ENCODE measurements at places on chromosomes 3 and 15. TPM values are rescaled to one million over a fixed set of nuclear protein-coding genes. Genes with fewer than 3 reads are reported as not detected.

The B3GNT5 gene
- not detected for polyA plus RNA-seq

The ANKUB1 gene
- polyA plus RNA-seq = not detected

The RTP4 gene
- polyA plus RNA-seq = 3.7 TPM

The GOLGA8G gene
- polyA plus RNA-seq = not detected

The CPNE4 gene
- not detected for polyA plus RNA-seq

The CDAN1 gene
- 4.3 TPM for polyA plus RNA-seq

The RASL12 gene
- not detected for polyA plus RNA-seq

The KIF7 gene
- 0.16 TPM for polyA plus RNA-seq

The RPL14 gene
- polyA plus RNA-seq = 912 TPM

DNA sequence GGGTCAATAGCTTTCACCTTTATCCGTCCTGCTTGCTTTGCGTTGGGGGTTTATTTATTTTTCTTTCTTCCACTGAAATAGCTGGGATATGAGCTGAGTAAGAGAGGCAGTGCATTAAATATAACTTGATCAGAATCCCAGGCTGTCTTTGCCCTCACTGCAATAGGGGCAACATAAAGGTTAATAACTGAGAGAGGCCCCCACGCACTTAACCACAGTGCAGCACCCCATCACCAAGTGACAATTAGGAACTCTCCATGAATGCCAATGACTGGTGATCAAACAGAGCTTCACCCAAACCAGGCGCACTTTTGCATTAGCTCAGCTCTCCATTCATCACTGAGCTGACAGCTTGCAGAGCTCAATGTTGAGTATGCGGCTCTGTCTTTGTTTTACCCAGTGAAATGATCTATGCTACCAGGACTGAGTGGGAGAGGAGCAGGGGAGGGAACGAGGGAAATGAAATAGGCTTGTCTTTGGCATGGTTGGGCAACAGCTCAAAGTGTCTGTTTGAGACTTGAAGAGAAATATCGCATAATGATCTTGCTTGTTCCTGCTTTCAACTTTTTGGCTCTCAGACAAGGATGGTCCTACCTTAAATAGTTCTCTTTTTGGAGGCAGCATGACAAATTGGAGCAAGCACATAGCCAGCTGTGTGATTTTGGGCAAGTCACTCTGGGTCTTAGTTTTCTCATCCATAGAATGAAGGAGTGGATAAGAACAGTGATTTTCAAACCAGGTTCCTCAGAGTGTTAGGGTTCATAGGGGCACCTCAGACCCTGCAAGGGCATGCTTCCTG lies 14.5 kb upstream of the GLCE start:
- no peaks in the 10 kb centered on the region for H3K36me3 ChIP-seq
- no peak overlapping the region for H3K4me3 ChIP-seq
- no peak for DNase-seq
- H3K27me3 ChIP-seq = peaks cover 3% of the 10 kb centered on the region

DNA sequence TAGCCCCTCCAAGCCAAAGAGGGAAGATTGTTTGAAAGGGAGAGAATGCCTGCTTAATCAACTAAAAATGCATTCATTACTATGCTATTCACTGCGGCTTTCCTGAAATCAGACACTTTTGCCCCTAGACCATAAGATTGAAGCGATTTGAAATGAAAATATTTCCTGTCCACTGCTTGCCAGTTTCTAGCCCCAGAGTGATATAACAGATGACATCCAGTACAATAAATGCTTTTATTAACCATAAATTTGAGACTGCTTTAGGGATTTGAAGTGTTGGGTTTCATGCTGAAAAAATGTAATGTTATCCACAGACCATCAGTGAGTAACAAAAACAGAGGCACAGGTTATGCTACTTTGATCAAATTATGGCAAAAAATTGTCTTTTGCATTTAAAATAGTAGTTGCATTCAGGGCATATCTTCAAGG lies 14.1 kb downstream of the IL17RD start:
- no peak overlapping the region for H3K27ac ChIP-seq
- no peak for DNase-seq
- H3K36me3 ChIP-seq = no peaks in the 10 kb centered on the region
- H3K27me3 ChIP-seq = peaks cover 6% of the 10 kb centered on the region
- no peak overlapping the region for H3K4me3 ChIP-seq

DNA sequence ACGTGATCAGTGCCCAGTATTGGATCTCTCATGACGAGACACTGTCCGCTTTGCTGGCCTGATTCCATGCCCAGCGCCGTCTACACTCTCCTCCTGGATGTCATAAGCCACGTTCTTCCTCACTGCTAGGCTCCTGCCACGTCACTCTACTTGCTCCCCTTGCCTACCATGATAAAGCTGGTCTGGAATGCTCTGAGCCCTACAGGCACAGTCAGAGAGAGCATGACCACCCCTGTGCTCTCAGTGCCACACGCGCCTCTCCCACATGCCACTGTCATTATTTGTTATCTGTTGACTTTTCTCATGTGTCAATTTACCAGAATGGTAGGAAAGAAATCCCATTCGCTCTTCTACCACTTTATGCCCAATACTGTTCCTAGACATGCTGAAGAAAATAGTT lies 148.6 kb downstream of the ANO10 start:
- no peak overlapping the region for H3K4me3 ChIP-seq
- H3K27ac ChIP-seq = peak overlapping the region; percentile 68

- H3K27ac ChIP-seq = no peak overlapping the region
- H3K36me3 ChIP-seq = no peaks in the 10 kb centered on the region
- H3K4me3 ChIP-seq = no peak overlapping the region
- no peak for DNase-seq
Measured at GRCh38 chr3:88657459-88657858, 450.0 kb upstream of the EPHA3 start.

DNA sequence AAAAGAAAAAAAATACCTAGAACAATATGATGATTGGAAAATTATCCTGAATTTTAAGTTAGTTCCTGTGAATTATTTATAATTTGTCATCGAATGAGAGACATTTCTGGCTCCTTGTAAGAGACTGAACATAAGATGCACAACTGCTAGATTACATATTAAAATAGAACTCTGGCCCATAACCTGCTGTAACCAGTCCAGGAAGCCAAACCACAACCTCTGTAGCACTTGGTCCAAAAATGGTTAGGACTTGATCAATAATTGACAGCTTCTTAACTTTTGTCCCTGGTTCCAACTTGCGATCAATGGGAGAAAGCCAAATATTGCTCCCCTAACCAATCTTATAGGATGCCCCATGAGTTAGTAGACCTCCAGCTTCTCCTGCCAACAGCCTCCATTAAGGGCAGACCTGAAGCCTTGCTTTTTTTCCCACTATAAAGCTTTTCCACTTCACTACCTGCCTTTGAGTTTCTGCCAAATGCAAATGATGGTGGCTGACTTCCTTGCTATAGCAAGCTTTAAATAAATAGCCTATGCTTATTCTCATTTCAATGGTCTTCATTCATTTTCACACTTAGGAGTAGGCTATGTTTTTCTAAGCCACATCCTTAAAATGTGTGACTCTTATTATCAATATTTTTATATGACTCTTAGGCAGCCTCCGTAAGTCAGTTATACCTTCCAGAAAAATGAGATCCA lies 224.0 kb upstream of the ARHGEF26 start:
- no peak for DNase-seq
- H3K4me3 ChIP-seq = no peak overlapping the region
- H3K36me3 ChIP-seq = no peaks in the 10 kb centered on the region
- no peaks in the 10 kb centered on the region for H3K4me1 ChIP-seq
- H3K27ac ChIP-seq = no peak overlapping the region
- H3K27me3 ChIP-seq = no peaks in the 10 kb centered on the region

DNA sequence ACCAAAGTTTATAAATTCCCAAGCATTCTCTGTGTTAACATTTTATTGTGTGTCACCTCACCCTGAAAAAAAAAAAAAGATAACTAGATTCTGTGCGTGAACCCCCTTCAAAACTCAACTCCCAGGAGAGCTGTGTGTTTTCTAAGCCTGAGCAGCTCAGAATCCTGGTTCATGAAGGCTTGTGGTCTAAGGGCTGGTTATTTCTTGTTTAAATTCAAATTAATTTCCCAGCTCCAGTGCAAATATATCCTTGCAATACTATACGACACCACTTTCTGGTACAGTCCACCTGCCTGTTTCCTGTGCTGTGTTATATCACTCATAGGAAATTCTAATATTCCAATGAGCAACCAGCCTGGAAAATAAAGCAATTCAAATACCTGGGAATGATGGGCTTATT lies 23.4 kb upstream of the MYZAP start:
- no peaks in the 10 kb centered on the region for H3K36me3 ChIP-seq
- DNase-seq = no peak
- no peak overlapping the region for H3K27ac ChIP-seq
- peaks cover 4% of the 10 kb centered on the region for H3K4me1 ChIP-seq
- H3K27me3 ChIP-seq = peaks cover 2% of the 10 kb centered on the region

GRCh38 chr15:96882121-96882772 lies 551.7 kb downstream of the NR2F2 start:
- DNase-seq = no peak
- H3K4me1 ChIP-seq = no peaks in the 10 kb centered on the region
- no peak overlapping the region for H3K4me3 ChIP-seq
- H3K27me3 ChIP-seq = peaks cover 1% of the 10 kb centered on the region
- H3K27ac ChIP-seq = no peak overlapping the region
- no peaks in the 10 kb centered on the region for H3K36me3 ChIP-seq

DNA sequence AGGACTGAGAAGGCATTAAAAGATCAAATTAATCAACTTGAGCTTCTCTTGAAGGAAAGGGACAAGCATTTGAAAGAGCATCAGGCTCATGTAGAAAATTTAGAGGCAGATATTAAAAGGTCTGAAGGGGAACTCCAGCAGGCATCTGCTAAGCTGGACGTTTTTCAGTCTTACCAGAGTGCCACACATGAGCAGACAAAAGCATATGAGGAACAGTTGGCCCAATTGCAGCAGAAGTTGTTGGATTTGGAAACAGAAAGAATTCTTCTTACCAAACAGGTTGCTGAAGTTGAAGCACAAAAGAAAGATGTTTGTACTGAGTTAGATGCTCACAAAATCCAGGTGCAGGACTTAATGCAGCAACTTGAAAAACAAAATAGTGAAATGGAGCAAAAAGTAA lies 149.7 kb upstream of the LRRFIP2 start:
- H3K36me3 ChIP-seq = peaks cover 51% of the 10 kb centered on the region
- H3K27ac ChIP-seq = peak overlapping the region; percentile 31
- no peaks in the 10 kb centered on the region for H3K27me3 ChIP-seq

- no peaks in the 10 kb centered on the region for H3K27me3 ChIP-seq
- no peak overlapping the region for H3K27ac ChIP-seq
- H3K4me3 ChIP-seq = no peak overlapping the region
- no peak for DNase-seq
- H3K36me3 ChIP-seq = peaks cover 20% of the 10 kb centered on the region
- H3K4me1 ChIP-seq = no peaks in the 10 kb centered on the region
Measured at GRCh38 chr3:197068077-197068476, 38.5 kb upstream of the MELTF start.

GRCh38 chr3:100402891-100403290 lies 1.6 kb downstream of the LNP1 start:
- H3K27ac ChIP-seq = no peak overlapping the region
- H3K4me1 ChIP-seq = peaks cover 51% of the 10 kb centered on the region
- peaks cover 6% of the 10 kb centered on the region for H3K27me3 ChIP-seq
- no peak for DNase-seq
- H3K36me3 ChIP-seq = peaks cover 6% of the 10 kb centered on the region
- peak overlapping the region; percentile 60 for H3K4me3 ChIP-seq

- H3K4me3 ChIP-seq = peak overlapping the region; percentile 83
- H3K27me3 ChIP-seq = peaks cover 5% of the 10 kb centered on the region
- no peaks in the 10 kb centered on the region for H3K36me3 ChIP-seq
Measured at GRCh38 chr3:146543461-146544001, 876 bp downstream of the PLSCR1 start.

GRCh38 chr15:29090617-29091466 lies 178.8 kb downstream of the NSMCE3 start:
- H3K36me3 ChIP-seq = peaks cover 3% of the 10 kb centered on the region
- H3K27me3 ChIP-seq = peaks cover 2% of the 10 kb centered on the region
- peak overlapping the region; percentile 81 for H3K4me3 ChIP-seq
- peak overlapping the region; percentile 96 for H3K27ac ChIP-seq
- peaks cover 41% of the 10 kb centered on the region for H3K4me1 ChIP-seq

- H3K27me3 ChIP-seq = peaks cover 5% of the 10 kb centered on the region
- H3K27ac ChIP-seq = no peak overlapping the region
- peaks cover 3% of the 10 kb centered on the region for H3K4me1 ChIP-seq
- H3K4me3 ChIP-seq = no peak overlapping the region
- no peaks in the 10 kb centered on the region for H3K36me3 ChIP-seq
Measured at GRCh38 chr3:31495971-31496665, 36.6 kb upstream of the STT3B start.

DNA sequence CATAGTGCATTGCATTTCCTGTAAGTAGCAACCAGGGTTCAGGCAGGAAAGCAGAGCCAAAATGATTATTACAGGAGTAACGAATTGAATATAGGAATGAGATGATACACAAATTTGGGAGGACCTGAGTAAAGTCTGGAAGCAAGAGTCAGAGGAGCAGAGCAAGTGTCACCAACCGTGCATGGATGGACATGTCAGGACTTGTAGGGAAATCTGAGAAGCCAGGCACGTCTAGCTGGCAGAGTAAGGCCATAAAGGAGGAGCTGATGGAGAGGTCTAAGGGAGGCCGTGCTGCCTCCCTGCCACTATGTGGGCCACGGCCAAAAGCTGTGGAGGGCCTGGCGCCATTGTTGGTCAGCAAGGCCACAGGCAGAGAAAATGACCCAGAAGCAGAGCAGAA lies 22.4 kb downstream of the GJD2 start:
- peaks cover 12% of the 10 kb centered on the region for H3K27me3 ChIP-seq
- no peak for DNase-seq
- H3K27ac ChIP-seq = no peak overlapping the region
- no peaks in the 10 kb centered on the region for H3K4me1 ChIP-seq
- no peak overlapping the region for H3K4me3 ChIP-seq

DNA sequence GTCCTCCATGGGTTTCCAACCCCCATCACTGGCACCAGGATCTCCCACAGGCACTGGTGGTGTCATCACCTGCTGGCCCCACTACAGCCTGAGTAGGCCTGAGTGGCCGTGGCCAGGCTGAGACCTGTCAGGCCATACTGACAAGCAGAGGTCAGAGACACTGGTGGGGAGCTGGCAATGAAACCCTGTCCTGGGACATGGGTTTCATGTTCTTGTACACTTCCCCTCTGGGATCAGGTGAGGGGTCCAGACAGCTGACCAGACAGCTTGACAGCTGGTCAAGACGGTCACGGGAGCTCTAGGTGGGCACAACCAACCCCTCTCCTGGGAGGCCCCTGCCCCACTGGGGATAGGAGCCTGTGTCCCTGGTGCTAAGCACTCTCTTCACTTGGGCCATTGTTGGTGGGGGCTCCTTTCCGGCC lies 13.1 kb downstream of the ZBTB47 start:
- H3K27me3 ChIP-seq = no peaks in the 10 kb centered on the region
- DNase-seq = no peak
- no peak overlapping the region for H3K4me3 ChIP-seq
- H3K36me3 ChIP-seq = no peaks in the 10 kb centered on the region
- no peak overlapping the region for H3K27ac ChIP-seq

DNA sequence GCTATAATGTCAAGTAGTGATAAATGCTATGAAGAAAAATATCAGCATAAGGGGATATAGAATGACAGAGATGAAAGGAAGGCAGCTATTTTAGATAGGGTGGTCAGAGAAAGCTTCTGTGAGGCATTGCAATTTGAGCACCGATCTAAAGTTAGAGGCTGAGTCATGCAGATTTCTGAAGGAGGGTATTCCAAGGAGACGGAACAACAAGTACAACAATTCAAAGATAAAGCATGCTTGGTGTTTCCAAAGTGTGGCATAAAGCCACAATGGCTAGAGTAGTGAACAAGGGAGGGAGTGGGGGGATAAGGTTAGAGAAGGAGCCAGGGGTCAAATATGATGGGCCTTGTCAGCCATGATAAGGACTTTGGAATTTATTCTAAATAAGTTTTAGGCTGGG lies 71.9 kb downstream of the PFN2 start:
- no peak overlapping the region for H3K27ac ChIP-seq
- H3K27me3 ChIP-seq = no peaks in the 10 kb centered on the region
- DNase-seq = no peak

Measured in immature natural killer cell (primary cell).